ENCODE measurements at places on chromosomes 3 and 15.

- no peak for DNase-seq
Measured at GRCh38 chr15:51470512-51470911, 129.1 kb downstream of the GLDN start.

DNA sequence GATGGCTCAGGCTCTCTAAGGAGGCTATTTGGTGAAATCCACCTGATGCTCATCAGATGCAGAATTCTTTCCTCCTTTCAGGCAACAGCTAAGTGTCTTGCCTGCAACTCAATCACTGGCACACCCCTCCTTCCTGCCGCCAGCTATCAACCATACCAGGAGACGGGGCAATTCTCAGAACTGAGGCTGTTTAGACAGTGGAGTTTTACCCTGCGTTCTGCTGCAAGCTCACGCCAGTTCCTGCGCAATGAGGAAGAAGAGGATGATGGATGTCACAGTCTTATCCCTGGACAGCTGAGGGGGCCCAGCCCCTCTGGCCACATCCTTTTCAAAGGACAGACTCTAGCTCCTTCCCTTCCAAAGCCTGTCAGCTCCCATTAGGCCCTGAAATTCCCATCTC is 7.0 kb upstream of the MANF start:
- no peak for DNase-seq

GRCh38 chr15:66115568-66116206 is 137.9 kb downstream of the MEGF11 start:
- no peak for DNase-seq

DNA sequence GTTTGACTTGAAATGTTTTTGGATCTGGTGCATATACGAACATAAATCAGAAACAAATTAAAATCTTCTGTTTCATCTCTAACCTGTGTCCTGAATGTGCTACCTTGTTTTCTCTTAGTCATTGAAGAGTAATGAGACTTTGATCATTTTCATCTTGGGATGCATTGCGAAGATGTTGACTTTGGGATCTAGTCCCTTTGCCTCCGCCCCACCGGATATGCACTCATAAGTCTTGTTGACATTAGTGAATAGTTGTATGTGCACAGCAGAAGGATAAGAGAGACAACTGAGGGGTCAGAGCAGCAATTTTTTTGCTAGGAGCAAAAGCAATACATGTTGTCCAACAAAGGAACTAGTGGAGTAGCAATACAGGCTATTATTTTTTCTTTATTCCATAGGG is 35.9 kb upstream of the SPRED1 start:
- DNase-seq, result no peak

DNA sequence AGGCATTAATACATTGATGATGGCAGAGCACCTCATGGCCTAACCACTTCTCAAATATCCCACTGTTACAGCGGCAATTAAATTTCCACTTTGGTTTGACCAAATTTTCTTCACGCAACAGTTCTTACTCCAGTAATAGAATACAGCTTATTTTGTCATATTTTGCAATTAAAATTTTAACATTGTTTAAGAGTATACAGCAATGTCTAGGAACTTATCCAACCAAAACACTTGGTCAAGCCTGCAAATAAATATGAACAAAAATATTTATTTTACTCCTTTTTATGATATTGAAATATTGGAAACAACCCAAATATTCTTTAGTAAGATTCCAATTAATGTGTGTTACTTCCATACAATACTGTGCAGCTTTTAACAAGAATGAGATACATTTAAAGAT is 45.3 kb upstream of the C3orf80 start:
- no peak for DNase-seq

GRCh38 chr3:168051531-168052471 is 43.9 kb downstream of the GOLIM4 start:
- DNase-seq, result no peak

GRCh38 chr3:125350597-125350996 is 24.5 kb downstream of the ZNF148 start:
- no peak for DNase-seq

- DNase-seq, result no peak
Measured at GRCh38 chr3:169746924-169747323, 17.9 kb downstream of the TERC start.

Data from activated naive CD8-positive, alpha-beta T cell treated with anti-CD3 and anti-CD28 coated beads, Interleukin-2, amount 50 U/mL, for 24 hours (primary cell).